ENCODE measurements at places on chromosomes 2 and 18. TPM values are rescaled to one million over a fixed set of nuclear protein-coding genes. Genes with fewer than 3 reads are reported as not detected.
A peak's percentile ranks its signal among the peaks of the same experiment; 100 is the strongest.

DNA sequence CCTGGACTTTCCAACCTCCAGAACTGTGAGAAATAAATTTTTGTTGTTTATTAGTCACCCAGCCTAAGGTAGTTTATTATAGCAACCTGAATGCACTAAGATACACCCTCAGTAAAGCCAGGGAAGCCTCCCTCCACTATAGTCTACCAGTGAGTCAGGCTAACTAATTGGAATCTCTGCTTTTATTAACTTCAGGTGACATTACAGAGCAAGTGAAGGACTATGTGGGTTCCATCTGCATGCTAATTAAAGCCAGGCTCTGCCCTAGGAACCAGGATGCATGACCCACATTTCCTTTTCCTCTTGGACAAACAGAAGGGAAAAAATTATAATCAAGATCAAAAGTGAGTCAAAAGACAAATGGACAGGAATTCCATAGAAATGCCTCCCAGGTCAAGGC is 56.1 kb downstream of the ZC3H8 start:
- DNase-seq: no peak

The CDH2 gene
- 1.5 TPM for polyA plus RNA-seq

The ALPI gene
- 10.2 TPM for polyA plus RNA-seq

- peak; percentile 47 for DNase-seq
Observed at GRCh38 chr18:48820483-48821250, 130.1 kb downstream of the SMAD7 start.

- no peak for DNase-seq
Observed at GRCh38 chr2:138621139-138621538, 119.6 kb downstream of the SPOPL start.

GRCh38 chr2:16466133-16466820 is 199.4 kb downstream of the CYRIA start:
- DNase-seq: no peak

DNA sequence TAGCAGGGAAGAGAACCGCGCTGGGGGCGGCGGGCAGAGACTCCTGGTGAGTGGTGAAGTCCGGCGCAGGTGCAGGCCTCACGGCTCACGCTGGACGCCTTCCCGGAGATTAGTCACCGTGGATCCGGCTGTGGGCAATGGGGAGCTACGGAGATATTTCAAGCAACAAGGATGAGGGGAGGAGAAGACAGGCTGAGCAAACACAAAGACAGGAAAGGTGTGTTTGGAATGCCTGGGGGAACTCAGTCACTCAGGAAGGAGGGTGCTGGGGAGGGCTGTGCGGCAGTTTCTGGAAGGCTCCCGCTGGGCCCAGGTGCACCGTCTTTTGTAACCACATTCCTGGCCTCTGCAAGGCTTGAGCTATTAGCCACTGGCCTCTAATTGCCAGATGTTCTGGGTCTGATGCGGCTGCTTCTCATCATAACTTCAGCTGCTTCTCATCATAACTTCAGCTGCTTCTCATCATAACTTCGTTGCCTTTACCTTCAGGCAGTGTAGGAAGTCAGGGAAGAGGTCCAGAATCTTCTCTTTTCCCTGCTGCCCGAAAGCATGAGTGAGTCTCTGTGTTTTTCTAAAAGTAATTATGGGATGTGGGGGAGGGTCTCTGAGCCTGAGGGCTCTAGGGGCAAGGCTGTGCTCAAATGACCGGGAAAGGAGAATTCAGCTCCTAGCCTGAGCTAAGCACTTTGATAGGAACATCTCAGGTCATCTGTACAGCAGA is 118.9 kb downstream of the PXDN start:
- DNase-seq: peak; percentile 81

DNA sequence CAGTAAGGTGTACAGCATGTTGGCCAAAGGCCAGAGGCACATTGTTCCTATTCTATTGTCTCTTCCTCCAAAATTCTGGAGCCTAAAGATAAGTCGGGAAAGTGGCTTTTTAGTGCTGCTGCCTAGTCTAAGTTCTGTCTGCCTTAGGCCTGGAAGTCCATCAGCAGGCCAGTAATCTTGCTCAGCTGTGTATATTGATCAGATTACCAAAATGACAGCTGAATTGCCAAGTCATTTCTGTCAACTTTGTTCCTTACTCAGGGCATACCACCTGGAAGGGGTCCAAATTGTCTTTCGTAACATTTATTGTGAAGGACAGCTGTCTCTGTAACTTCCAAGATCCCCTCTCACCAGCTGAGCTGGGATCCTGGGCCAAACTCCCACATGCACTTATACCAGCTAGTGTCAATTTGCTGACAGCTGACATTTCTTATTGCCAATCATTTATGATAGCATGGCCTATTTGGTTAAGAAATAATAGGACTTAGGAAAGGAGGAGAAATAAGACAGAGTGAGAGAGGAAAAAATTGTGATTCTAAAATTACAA is 116.8 kb upstream of the FSHR start:
- DNase-seq: no peak

GRCh38 chr2:221596192-221596591 is 24.1 kb upstream of the EPHA4 start:
- no peak for DNase-seq

The ASPRV1 gene
- 1.2 TPM for polyA plus RNA-seq

DNA sequence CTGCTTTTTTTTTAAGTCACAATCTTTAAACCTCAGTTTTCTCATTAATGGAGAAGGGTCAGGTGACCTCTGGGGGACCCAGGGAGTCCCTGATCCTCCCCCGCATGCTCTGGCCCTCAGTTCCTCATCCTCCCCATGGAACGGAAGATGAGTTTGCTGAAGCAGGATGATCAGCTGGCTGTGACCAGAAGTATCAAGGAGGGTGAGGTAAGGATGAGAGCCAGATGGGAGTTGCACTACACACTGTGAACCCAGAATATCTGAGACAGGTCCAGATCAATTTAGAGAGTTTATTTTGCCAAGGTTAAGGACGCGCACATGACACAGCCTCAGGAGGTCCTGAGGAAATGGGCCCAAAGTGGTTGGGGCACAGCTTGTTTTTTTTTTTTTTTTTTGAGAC is 3.8 kb downstream of the CATIP start:
- no peak for DNase-seq

The FAM161A gene
- 1.1 TPM for polyA plus RNA-seq

- no peak for DNase-seq
Observed at GRCh38 chr2:182542501-182543258, 115.8 kb upstream of the PDE1A start.

Measured in sigmoid colon (tissue), 7 donors.